ENCODE measurements at places on chromosomes 4 and X.

GRCh38 chrX:11666164-11666563, 444 bp upstream of the ARHGAP6 start:
- peaks cover 47% of the 10 kb centered on the region for H3K27me3 ChIP-seq
- H3K4me1 ChIP-seq = peaks cover 3% of the 10 kb centered on the region
- DNase-seq = no peak

DNA sequence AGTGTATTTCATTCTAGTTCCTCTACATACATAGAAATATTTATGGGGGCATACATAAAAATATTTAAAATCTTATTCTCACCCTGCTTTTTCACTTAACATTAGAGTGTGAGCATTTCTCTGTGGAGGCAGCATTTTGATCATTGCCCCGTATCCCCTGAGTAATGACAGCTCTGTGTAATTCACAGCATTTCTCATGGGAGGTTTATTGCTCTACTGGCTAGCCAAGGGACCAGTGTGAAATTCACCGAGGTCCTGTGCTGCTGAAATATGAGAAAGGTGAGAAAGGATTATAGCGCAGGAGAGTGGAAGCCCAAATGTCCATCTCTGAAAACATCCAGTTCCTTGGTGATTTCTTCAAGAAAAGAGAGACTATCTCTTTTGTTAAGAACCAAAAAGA, 22.9 kb downstream of the PDGFC start:
- H3K27me3 ChIP-seq = no peaks in the 10 kb centered on the region
- H3K27ac ChIP-seq = no peak overlapping the region
- DNase-seq = no peak
- H3K4me3 ChIP-seq = no peak overlapping the region

DNA sequence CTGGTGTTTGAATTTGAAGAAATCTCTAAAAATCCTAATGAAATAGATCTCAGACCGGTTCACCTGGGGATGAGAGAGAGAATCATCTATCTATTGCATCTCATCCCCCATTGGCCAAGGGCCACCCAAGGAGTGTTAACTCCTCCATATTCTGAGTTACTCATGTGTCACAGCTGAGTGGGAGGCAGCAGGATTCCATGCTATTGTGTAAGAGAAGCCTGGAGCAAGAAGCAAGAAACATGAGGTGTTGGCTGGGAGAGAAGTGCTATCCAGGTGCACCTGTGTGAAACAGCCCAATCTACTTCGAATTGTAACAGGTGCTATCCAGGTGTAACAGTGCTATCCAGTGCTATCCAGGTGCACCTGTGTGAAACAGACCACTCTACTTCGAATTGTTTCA, 150.3 kb upstream of the MAOA start:
- no peaks in the 10 kb centered on the region for H3K36me3 ChIP-seq
- no peak overlapping the region for H3K27ac ChIP-seq
- H3K27me3 ChIP-seq = peaks cover 3% of the 10 kb centered on the region
- no peaks in the 10 kb centered on the region for H3K4me1 ChIP-seq

GRCh38 chrX:132219343-132219768, at the start of gene RAP2C:
RAP2C (minus strand) TSS chrX:132219447; CDS start chrX:132217268, 2,179 bp downstream.
- peaks cover 5% of the 10 kb centered on the region for H3K36me3 ChIP-seq
- peaks cover 24% of the 10 kb centered on the region for H3K4me1 ChIP-seq
- no peaks in the 10 kb centered on the region for H3K27me3 ChIP-seq

DNA sequence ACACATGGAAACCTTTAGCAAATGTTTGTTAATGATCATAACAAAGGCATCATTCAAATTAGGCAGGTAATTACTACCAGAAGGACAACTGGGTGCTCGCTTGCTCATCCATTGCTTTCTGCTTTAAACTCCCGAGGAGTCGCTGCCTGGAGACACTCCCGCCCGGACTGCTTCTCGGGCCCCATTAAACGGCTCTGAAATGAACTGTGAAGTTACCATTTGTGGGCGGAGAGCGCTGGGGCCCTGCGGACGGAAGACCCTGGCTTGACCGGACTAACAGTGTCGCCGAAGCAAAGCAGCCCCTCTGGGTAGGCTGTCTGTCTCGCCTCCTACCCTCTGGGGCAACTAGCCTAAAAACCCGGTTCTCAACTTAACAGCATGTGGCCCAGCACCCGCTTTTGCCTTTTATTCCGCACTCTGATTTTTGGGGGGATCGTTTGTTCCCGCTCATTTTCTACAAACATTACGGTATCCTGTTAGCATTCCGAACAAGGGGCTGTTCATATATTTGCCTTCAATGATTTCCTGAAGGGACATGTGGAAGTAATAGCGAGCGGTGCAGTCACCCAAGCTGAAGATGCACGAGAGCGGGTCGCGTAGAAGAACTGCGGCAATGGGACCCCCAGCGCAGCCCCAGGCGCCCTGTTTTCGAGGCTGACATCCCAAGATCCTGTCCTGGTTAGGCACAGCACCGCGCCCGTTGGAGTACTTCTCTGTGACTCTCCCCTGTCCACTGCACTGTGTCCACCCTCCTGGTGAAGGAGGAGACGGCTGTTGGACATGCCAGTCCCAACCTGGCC, 1.6 kb upstream of the PDGFRA start:
- H3K36me3 ChIP-seq = peaks cover 2% of the 10 kb centered on the region
- peak overlapping the region; percentile 72 for H3K27ac ChIP-seq
- H3K27me3 ChIP-seq = peaks cover 99% of the 10 kb centered on the region

- DNase-seq = no peak
- no peak overlapping the region for H3K4me3 ChIP-seq
- no peaks in the 10 kb centered on the region for H3K36me3 ChIP-seq
- no peaks in the 10 kb centered on the region for H3K27me3 ChIP-seq
- no peak overlapping the region for H3K27ac ChIP-seq
- no peaks in the 10 kb centered on the region for H3K4me1 ChIP-seq
These were observed 506.9 kb upstream of the FAM47C start for GRCh38 chrX:36501169-36501702.

DNA sequence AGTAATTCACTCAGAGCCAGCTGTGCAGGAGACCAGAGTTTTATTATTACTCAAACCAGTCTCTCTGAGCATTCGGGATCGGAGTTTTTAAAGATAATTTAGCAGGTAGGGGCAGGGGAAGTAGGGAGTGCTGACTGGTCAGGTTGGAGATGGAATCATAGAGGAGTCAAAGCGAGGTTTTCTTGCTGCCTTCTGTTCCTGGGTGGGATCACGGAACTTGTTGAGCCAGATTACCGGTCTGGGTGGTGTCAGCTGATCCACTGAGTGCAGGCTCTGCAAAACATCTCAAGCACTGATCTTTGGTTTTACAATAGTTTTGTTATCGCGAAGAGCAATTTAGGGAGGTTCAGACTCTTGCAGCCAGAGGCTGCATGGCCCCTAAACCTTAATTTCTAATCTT, 63.6 kb downstream of the TRIM2 start:
- H3K36me3 ChIP-seq = no peaks in the 10 kb centered on the region
- no peak overlapping the region for H3K4me3 ChIP-seq
- H3K4me1 ChIP-seq = peaks cover 6% of the 10 kb centered on the region
- no peaks in the 10 kb centered on the region for H3K27me3 ChIP-seq

GRCh38 chrX:50099331-50099730, 101.5 kb downstream of the AKAP4 start:
- no peaks in the 10 kb centered on the region for H3K36me3 ChIP-seq
- DNase-seq = no peak
- H3K27me3 ChIP-seq = no peaks in the 10 kb centered on the region
- peaks cover 4% of the 10 kb centered on the region for H3K4me1 ChIP-seq

GRCh38 chr4:177517862-177518261, 75.6 kb upstream of the AGA start:
- no peaks in the 10 kb centered on the region for H3K36me3 ChIP-seq
- no peaks in the 10 kb centered on the region for H3K27me3 ChIP-seq
- DNase-seq = no peak
- H3K27ac ChIP-seq = no peak overlapping the region
- H3K4me1 ChIP-seq = no peaks in the 10 kb centered on the region
- H3K4me3 ChIP-seq = no peak overlapping the region

DNA sequence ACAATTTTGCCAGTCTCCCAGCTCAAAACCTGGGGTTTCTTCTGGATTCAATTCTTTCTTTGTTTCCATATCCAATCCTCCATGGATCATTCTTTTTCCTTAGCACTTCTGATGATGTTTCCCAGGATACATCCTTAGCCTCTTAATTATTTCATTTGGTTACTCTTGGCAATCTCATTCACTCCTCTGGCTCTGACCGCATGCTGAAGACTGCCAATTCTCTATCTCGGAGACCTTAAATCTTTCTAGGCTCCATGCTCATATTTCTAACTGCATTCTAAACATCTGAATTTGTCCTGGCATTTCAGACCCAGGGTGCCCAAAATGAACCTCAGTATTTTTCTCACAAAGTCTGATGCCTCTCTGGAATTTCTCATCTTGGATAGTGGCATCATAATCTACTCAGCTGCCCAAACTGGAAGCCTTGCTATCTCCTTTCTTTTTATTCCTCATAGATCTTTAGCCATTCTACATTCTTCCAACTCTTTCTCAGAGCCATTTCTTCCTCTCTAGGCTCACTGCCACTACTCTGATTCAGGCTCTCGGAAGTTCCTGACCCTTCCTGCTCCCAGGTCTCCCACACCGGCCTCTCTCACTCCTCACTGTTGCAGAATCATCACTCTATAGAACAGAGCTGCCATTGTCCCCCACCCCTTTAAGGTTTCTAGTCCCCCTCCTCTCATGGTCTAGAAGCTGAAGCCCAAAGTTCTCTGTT, 290.2 kb downstream of the CAMK2D start:
- H3K4me1 ChIP-seq = no peaks in the 10 kb centered on the region
- H3K36me3 ChIP-seq = peaks cover 20% of the 10 kb centered on the region
- H3K27ac ChIP-seq = no peak overlapping the region
- H3K27me3 ChIP-seq = no peaks in the 10 kb centered on the region
- DNase-seq = no peak

GRCh38 chrX:136810493-136810892, 29.8 kb upstream of the ARHGEF6 start:
- peaks cover 16% of the 10 kb centered on the region for H3K4me1 ChIP-seq
- DNase-seq = no peak
- H3K36me3 ChIP-seq = peaks cover 6% of the 10 kb centered on the region
- H3K4me3 ChIP-seq = no peak overlapping the region
- peak overlapping the region; percentile 49 for H3K27ac ChIP-seq
- H3K27me3 ChIP-seq = no peaks in the 10 kb centered on the region

- no peaks in the 10 kb centered on the region for H3K36me3 ChIP-seq
- no peaks in the 10 kb centered on the region for H3K27me3 ChIP-seq
- no peak overlapping the region for H3K27ac ChIP-seq
- no peak overlapping the region for H3K4me3 ChIP-seq
- DNase-seq = no peak
These were observed 629.0 kb upstream of the ZFP42 start for GRCh38 chr4:187366530-187366929.

GRCh38 chr4:128725405-128726055, 84.0 kb upstream of the JADE1 start:
- no peaks in the 10 kb centered on the region for H3K27me3 ChIP-seq
- no peaks in the 10 kb centered on the region for H3K4me1 ChIP-seq
- no peak overlapping the region for H3K4me3 ChIP-seq
- DNase-seq = no peak

DNA sequence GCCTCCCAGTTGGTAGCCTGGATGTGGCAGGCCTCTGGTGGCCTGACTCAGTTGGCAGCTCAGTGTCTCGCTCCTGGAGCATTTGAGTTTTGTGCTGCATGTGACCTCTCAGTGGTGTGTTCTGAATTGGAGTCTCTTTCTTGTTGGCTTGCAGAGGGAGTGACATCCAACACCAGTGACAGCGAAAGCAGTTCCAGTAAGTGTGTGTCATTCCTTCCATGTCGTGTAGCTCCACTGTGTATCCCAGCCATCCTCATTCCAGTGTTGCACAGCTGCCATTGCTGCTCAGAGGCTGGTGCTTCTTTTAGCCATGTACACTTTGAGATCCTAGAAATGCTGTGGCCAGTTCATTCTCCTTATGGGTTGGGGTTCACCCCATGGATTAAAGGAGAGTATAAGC, 52.4 kb downstream of the DLG3 start:
- no peak for DNase-seq
- no peak overlapping the region for H3K4me3 ChIP-seq
- no peaks in the 10 kb centered on the region for H3K27me3 ChIP-seq
- H3K27ac ChIP-seq = no peak overlapping the region
- H3K36me3 ChIP-seq = peaks cover 17% of the 10 kb centered on the region

DNA sequence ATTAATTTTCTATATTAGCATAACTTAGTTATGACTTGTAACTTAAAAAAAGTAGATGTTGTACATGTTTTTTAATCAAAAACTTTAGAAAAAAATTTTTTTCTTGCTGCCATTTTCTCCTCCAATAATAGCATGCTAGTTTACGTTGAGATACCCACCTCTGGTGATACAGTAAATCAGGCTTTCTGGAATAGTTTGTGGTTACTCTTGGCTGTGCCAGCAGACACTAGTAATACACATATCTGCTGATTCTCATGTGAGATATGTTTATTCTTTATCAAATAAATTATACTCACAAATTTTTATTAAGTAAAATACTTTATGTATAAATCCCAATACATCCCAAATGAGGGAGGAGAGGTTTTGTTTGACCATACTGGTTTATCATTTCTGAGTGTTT, 117.3 kb downstream of the KLHL8 start:
- H3K27ac ChIP-seq = peak overlapping the region; percentile 85
- peaks cover 38% of the 10 kb centered on the region for H3K4me1 ChIP-seq
- DNase-seq = no peak
- no peaks in the 10 kb centered on the region for H3K27me3 ChIP-seq
- peaks cover 36% of the 10 kb centered on the region for H3K36me3 ChIP-seq

DNA sequence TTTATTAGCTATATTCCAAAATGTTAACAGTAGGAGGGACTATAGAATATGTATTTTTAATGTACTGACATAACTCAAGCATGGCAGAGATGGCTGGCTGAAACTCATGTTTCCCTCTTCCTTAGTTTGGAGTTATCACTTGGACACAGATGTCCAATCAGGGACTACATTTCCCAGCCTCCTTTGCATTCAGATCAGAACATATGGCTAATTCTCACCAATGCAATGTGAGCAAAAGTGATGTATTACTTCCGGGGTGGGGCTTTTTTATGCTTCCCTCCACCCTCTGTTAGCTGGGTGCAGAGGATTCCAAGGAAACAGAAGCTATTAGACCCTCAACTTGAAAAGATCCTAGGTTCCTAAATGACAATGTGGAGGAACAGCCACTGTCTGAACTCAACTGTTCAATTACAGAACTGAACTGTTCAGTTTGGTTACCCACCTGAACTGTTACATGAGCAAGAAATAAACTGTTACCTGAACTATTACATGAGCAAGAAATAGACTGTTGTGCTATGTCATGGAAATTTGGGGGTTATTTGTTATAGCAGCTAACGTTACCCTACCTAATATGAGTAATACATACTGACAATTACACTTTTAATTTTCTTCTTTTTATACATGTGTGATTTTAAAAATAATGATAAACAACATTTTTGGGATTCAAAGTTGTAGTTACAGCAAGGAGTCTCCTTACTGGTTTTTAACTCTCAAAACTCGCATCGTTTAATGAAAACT, 29.6 kb upstream of the ERVMER34-1 start:
- DNase-seq = no peak
- no peaks in the 10 kb centered on the region for H3K4me1 ChIP-seq
- no peak overlapping the region for H3K27ac ChIP-seq

Measured in activated naive CD4-positive, alpha-beta T cell treated with anti-CD3 and anti-CD28 coated beads, Interleukin-2, amount 10 ng/mL, durations not matched to agents 7 days and 5 days (primary cell).